ENCODE measurements at places on chromosomes 1 and 21.

- no peak for DNase-seq
Measured at GRCh38 chr1:6461538-6462411, 4.2 kb downstream of the TNFRSF25 start.

DNA sequence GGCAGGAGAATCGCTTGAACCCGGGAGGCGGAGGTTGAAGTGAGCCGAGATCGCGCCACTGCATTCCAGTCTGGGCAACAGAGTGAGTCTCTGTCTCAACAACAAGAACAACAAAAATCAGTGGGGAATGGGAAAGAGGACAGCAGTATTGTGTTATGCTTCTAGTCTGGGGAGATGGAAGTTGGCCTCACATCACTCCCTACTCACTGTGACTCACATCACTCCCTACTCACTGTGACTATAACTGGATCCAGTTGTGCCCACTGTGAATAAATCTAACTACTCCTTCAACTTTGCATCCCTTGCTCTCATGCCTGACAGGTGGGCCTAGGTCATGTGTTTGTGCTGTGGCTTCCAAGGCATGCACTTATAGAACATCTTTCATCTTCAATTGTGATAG, 285.4 kb upstream of the USP24 start:
- DNase-seq: no peak

DNA sequence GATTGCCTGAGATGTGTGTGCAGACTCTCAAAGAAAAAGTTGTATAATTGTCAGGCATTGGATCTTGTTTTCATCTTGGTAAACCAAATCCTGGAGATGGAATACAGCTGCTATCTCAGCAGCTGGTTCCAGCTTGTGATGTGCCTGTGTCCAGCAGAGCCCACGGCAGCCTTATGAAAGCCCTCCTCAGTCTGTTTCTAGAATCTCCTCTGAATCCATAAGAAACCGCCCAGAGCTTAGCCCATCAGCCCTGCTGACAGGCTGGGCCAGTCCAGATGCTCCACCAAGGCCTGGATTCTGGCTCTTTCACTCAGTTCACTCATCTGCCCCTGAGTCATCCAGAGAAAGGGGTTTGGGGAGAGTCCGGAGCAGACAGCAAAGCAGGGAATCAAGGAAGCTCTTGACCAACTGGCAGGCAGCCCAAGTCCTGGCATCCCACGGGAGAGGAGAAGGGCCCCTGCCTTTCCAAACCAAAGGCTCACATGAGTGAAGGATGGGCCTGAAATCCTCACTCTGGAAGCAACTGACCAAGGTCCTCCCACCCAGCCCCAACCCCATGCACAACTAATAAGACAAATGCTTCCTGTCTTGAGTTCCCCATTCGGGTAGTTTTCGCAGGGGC, 45.7 kb downstream of the NAV1 start:
- no peak for DNase-seq

- no peak for DNase-seq
Measured at GRCh38 chr1:222053790-222054294, 312.0 kb upstream of the DUSP10 start.

DNA sequence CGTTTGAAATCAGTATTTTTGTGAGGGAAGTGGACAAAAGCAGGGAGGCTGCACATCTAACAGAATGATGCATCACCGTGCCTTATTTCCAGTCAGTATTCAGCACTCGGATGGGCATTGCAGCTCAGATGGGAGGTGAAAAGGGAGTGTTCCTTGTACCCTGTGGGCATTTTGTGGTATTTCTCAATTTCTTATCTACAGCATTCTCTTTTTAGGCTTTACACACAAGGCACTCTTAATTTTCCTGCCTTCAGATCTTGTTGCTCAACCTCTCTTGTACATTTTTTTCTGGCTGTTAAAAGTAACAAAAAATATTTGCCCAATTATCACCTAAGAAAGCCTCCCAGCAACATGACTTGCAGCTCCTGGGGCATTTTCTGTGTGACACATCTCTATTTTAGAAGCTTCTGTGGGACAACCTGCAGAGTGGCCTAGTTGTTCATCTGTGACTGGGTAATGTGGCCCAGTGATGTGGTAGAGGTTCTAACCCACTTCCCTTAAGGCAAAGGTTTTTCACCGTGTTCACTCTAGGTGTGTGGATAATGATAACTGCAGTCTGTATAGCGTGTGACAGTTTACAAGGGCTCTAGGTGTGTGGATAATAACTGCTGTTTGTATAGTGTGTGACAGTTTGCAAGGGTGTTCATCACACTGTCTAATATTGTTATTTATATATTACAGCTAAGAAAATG, 257.2 kb downstream of the PTGER3 start:
- DNase-seq: no peak

DNA sequence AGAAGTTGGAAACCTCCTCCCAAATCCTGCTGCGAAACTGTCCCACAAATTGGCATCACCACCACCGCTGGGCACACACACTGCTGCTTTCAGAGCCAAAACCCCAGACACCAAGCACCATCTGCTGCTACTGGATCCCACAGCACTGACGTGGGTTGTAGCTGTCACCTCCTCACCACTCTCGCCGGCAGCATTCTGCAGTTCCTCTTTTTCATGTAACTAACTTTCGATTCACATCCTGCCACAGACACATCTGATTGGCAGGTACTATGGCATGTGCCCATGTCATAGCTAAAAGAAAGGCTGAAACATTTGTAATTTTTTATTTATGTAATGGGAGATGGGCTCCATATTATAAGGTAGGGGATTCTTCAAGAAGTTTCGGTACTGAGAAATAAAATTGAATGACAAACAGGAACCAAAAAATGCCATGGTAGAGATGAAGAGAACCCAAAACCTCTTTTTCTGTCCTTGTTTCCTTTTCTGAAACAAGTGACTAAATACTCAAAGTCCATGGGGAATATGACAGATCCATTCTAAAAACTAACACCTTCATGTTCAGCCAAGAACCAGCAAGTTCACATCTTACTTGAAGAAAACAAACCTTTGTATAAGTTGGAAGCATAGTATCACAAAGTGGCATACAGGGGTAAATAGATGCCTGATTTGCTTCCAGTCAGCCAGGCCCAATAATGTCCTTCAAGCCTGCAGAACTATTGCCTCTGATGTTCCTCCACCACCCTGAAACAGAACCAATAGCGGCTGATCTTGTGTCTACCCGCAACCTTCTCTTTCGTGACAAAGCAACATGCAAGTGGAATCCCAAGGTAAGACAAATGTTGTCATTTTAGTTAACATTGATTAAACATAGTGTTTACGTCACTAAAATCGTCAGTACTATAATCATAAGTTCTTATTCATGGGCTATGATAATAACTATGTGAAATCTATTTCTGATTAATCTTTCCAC, 26.6 kb upstream of the RGS13 start:
- peak; percentile 78 for DNase-seq

DNA sequence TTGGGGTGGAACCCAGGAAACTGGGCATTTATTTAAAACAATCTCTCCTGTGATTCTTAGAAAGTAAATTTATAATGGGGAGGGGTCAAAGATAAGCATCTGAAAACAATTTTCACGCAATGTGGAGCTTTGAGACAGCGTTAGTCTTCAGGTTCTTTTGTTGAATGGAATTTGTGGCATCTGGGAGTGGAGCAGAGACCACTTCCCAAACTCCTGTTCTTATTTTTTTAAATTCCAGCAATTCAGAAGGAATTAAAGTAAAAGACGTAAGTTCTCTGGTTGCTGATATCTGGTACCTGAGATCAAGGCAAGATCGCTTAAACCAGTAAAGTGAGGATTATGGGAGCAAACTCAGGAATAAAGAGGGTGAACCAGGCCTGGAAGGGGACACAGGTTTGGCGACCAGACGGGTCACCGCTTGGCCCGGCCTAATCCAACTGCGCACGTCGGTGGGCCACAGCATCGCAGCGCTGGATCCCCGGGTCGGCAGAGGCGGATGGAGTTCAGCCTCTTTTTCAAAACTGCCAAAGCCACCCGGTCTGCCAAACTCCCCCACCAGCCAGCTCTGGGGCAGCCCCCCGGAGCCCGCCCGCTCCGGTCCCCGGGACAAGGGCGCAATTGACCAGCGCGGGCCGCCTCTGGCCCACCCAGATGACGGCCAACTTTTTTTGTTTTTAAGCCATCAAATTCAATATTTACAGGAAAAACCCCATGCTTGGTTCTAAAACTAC, 754 bp upstream of the PDPN start:
- DNase-seq: no peak

DNA sequence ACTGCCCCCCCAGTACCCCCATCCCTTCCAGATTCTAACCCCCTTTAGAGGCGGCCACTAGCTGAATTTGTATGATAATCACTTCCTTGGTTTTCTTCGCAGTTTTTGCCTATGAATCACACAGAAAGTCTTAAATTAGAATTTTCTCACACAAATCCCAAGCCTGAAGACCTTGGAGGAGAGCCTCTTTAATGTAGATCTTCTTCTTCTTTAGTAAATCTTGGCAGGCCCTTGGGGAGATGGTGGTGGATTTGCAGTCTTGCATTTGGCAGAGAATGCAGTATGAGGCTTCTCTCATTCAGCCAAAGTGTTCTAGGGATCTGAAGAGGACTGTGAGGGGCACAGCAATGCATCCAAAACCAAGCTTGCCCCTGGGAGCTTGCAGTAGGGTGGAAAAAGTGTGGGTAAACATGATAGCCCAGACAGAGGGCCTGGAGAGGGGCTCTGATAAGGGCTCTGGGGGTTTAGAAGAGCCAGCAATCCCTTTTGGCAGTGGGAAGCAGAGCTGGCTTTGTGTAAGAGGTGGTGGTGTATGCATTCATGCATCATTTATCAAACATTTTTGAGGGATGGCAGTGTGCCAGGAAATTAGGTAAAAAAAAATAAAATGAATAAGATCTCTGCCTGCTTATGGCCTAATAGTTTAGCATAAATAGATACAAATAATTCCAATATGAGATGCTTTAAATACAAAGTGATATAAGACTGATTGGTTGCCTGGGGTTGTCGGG, 7.7 kb upstream of the CDC42 start:
- DNase-seq: no peak

- DNase-seq: no peak
Measured at GRCh38 chr21:37193676-37194075, 73.5 kb downstream of the VPS26C start.

GRCh38 chr1:52554756-52555155, 1.9 kb upstream of the TUT4 start:
- no peak for DNase-seq

DNA sequence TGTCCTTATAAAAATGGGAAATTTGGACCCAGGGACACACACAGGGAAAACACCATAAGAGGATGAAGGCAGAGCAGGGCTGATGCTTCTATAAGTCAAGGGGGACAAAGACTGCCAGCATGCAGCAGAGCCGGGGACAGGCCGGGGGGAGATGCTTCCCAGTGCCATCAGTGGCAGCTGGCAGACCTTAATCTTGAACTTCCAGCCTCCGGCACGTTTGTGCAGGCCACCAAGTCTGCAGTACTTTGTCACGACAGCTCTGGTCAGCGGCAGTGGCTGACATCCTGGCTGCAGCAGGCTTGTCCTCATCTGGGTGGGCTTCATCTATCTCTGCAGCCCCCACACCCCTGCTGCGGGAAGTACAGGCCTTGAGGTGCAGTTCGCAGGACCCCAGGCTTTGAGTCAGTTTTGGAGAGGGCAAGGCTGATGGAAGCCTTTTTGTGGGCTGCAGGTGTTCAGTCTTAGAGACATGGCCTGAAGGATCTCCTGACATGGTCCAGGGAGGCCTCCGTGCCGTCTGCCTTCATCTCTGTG, 186.0 kb downstream of the DYRK1A start:
- no peak for DNase-seq

GRCh38 chr1:165560883-165561656, 17.3 kb downstream of the LRRC52 start:
- DNase-seq: no peak

DNA sequence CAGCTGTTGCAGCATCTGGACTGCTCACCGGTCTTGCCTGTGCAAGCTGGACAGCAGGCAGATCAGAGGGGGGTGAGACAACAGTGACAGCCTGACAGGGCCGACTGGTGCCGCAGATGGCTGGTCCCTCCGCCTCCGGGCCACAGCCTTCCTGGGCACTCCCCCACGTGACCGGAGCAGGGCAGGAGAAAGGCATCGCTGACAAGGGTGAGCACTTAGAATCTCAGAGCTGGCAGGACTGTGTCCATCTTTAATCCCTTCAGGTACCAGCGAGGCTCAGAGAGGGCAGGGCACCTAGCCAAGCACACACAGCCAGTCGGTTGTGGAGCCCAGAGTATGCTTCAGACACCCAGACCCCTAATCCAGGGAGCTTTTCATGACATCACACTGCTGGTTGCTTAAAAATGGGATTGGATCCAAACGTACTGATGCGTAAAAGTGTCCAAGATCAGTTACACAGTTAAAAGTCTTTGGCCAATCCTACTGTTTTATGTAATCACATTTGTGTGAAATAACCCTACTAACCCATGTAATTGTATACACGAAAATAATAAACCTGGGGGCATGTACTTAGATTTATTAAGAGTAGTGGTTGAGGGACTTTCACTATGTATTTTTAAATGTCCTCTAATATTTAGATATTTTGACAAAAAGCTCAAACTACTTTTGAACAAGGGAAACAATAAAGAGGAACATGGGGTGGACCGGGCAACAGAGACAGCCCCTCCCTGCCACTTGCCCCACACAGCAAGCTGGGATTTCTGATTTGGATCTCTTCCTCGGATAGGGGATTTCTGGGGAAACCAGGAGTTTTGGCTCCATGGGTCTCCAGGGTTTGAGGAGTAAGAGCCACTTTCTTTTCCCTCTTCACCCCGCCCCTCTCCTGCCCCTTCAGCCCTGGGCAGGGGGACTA, 758 bp upstream of the CNTN2 start:
- DNase-seq: no peak

- DNase-seq: no peak
Measured at GRCh38 chr1:225921734-225922709, 2.0 kb downstream of the PYCR2 start.

DNA sequence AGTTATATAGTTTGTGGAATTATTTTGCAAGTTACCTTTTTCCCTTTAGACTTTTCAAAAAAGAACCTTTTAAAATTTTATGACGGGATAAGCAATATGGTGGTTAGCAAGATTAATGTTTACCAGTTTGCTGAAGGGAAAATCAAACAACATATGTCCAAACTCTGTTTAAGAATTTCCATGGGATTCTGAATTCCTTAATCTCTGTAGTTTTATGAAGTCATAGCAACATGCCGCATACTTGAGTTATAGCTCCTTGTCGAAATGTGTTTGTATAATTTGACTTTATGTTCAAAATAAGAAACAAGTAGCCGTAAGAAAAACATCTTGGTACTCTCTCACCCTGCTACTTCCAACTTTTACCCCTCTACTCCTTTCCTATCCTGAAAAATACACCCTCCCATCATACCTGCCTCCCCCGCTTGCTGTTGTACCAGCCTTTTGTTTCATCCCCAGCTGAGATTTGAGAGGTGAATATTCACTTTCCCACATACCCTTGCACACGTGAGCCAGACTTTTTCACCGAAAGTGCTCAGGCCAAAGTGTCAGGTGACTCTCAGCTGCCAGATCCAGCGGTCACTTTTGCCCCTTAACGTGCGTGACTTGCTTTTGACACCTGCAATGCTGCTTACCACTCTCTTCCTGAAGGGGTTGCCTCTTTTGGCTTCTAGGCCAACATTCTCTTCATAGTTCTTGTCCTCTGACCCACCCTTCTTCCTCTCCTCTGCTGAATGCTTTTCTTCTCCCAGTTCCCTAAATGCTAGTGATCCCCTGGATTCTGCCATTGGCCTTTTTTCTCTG, 83.5 kb upstream of the ZNF326 start:
- DNase-seq: no peak

GRCh38 chr1:167987174-167987573, 50.3 kb upstream of the MPC2 start:
- no peak for DNase-seq

All from T-cell (primary cell).